ENCODE measurements at places on chromosomes 2 and 18.

DNA sequence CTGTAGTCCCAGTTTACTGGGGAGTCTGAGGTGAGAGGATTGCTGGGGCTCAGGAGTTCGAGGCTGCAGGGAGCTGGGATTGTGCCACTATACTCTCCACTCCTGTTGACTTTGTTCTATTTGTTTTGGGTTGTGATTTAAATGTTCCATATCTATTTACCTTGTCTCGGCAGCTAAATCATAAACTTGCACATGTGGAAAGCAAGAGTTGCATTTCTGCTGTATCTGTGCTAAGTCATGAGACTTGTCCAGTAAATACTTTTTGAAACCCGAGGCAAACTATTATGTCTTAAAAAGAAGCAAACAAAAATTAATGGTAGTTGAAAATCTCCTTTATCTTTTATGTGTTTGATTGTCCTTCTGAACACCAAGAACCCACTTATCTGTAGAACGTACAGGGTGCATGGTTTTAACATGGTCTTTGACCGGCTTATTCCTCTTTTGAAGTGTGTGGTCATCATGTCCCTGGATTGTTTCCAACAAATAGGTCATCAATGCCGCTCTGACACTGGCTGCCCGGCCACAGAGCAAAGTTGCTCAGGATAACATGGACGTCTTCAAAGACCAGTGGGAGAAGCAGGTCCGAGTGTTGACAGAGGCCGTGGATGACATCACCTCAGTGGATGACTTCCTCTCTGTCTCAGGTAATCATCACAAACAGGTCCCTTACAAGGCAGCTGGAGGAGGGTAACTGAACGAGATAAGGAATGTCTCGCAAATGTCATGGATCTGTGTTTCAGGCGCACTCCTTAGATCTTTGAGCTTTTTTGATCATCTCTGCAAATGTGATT lies 241.1 kb upstream of the LRRTM1 start:
- DNase-seq, result peak; percentile 21

DNA sequence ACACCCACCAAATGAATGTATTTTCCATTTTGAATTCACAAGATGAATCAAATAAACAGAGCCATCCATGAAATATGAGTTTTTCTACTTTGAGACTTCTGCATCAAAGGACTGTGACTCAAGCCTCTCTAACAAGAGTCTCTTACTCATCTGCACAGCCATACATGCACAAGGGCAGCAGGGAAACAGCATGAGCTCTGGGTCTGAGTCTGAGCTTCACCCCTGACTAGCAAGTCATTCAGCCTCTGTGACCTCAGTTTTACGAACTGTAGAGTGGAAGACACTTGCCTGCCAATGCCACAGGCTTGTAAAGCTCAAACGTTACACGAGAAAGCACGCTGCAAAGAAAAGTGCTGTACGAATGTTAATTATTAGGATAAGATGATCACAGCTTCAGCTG lies 42.9 kb downstream of the MREG start:
- DNase-seq, result no peak

DNA sequence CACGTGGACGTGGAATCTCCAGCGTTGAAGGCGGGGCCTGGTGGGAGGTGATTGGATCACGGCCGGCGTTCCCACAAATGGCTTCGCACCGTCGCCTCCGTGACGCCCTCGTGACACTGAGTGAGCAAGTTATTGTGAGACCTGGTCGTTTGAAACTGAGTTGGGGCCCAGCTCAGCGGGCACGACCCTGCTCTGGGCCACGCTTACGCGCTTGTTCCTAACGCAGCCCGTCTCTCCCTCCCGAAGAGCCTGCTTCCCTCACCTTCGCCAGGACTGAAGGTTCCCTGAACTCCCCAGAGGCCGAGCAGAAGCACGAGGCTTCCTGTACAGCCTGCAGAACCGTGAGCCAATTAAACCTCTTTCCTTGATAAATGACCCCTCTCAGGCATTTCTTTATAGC lies 121.8 kb downstream of the RTP5 start:
- no peak for DNase-seq

DNA sequence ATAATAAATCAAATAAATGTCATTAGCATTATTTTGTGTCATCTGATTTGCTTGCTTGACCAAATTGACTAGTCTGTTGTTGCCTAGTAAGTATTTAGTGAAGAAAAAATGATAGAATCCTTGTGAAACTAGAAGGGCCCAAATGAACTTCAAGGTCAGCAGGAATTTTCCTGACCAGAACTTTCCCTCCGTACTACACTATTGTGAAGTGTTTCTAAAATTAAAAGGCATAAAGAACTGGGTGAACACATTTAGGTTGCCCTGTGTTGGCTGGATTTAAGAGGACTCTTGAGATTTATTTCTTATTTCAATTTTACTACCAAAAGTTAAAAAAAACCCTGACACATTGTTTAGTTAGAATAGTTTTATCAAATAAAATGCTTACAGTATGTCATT lies 142.6 kb downstream of the CCDC85A start:
- no peak for DNase-seq

GRCh38 chr2:3210257-3210656 lies 167.4 kb downstream of the EIPR1 start:
- DNase-seq, result no peak

DNA sequence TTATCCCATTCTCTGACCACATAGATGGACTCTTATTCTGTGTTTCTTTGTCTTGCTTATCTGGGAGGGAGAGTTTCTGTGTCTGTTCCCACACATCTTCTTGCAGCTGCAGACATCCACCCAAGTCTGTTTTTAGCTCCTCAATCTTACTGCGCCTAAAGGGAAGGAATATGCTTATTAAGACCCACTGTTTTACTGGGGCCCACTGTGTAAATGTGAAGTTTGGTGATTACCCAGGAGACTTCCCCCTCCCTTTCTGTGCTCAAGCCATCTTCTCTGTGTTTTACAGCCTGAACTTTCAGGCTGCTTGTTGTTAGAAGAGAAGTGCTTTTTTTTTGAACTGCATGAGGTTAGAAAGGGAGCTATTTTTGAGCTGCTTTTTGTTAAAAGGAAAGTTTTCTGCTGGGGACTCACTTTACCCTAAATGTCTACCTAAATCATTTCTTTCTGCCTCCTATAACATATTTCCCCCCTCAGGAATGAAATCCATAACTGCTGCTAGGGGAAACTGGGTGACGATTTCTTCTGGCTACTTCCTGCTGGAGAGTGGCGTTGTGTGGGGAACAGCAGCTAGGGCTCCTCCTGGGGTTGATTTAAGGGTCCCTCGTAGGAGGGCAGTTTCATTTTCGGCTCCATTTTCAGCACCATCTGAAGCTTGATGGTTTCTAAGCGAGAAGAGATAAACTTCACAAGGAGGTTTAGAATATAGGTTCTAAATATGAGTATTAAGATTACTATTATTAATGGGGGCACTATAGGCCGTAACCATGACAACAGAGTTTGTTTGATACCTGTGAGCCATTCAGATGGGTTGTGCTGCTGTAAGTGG lies 39.5 kb upstream of the GMCL1 start:
- no peak for DNase-seq

- peak; percentile 94 for DNase-seq
These were observed 354.9 kb downstream of the PTPRM start for GRCh38 chr18:7921938-7922587.

- no peak for DNase-seq
These were observed 21.8 kb downstream of the SP140L start for GRCh38 chr2:230348787-230349186.

DNA sequence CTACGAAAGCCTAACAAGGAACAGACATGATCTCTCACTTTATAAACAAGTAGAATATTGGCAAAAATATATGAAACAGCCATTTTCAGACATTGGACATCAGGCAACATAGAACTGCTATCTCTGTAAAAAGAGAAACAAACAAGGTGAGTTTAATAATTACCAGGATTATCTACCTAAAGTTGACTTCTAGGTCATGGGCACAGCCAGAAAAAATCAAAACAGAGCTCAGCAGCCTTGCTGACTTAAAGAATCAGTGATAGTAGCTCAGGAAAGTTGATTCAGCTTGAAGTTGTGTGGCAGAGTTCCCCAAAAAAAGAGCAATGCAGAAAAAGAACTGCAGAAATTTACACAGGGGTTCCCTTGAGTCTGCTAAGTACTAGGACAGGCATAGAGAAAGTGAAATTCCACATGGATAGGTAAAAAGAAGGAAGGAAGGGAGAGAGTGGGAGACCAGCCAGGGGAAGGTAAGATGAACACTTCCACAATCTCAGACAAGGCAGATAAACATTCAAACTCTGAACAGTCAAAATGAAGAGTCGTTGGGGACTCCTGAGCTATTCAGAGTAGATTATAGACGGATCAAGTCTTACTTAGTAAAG lies 102.0 kb downstream of the EXOC6B start:
- DNase-seq, result no peak

GRCh38 chr2:10494351-10495066 lies 46.4 kb upstream of the ODC1 start:
- peak; percentile 12 for DNase-seq

- DNase-seq, result no peak
These were observed 100.7 kb downstream of the C2orf74 start for GRCh38 chr2:61262699-61263098.

GRCh38 chr18:46627136-46627535 lies 29.9 kb downstream of the LOXHD1 start:
- DNase-seq, result no peak

- no peak for DNase-seq
These were observed 79.1 kb downstream of the MOGAT1 start for GRCh38 chr2:222750533-222750932.
